Activated CD4-positive, alpha-beta T cell treated with anti-CD3 and anti-CD28 coated beads, Interleukin-2, Interleukin-4, amounts not matched to agents 100 ng/mL and 50 ng/mL, durations not matched to agents 16 hours and 8 hours (primary cell): ENCODE measurements at places on chromosomes 12 and 14.

GRCh38 chr12:49086116-49086515 is 8.5 kb downstream of the DHH start:
- no peak for DNase-seq

DNA sequence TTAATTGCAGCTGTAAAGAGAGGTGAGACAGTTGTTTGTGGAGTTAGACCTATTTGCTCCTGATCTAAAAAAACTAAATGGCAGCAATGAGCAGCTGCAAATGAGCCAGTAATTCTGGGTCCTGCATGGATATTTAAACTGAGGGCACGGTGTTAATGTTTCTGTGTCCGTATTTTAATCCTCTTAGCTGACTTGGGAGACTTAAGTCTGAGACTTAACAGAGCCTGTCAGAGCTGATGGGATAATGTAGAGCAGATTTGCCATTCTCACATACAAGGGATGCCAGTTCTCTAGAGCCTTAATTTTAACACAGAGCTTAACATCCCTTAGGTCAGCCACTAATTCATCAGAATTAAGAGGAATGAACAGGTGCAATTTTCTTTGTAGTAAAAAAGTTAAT is 178.6 kb upstream of the PDE3A start:
- DNase-seq: no peak

DNA sequence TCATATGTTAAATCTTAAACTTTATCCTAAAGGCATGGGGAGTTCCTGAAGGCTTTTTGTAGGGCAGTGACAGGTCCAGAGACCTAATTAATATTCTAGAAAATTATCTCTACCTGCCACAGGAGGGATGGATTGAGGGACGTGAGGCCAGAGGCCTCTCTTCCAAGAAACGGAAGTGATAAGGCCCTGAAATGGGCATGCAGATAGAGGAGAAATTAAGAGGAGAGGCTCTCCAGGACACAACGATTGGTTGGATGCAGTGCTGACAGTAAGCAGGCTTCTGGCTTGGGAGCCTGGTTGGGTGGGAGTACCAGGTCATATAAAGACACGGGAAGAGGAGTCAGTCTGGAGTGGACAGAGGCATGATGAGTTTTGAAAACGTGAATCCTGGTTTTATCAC is 3.1 kb upstream of the BORCS5 start:
- no peak for DNase-seq

- DNase-seq: no peak
Observed at GRCh38 chr12:33245434-33245833, 194.2 kb downstream of the SYT10 start.

DNA sequence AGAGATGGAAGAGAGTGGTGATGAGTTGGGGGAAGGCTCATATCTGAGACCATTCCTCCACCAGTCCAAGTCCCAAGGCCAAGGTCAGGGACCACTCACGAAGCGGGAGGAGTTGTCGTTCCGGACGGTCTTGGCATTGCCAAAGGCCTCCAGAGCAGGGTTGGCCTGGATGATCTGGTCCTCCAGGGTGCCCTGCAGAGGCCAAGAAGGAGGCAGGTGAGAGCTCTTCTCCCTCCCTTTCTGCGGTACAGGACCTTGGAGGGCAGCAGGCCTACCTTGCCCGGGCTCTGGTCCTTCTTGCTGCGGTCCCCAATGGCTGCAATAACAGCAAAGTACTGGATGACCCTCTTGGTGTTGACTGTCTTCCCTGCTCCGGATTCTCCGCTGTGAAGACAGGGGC is 4.0 kb downstream of the MYH7 start:
- no peak for DNase-seq

DNA sequence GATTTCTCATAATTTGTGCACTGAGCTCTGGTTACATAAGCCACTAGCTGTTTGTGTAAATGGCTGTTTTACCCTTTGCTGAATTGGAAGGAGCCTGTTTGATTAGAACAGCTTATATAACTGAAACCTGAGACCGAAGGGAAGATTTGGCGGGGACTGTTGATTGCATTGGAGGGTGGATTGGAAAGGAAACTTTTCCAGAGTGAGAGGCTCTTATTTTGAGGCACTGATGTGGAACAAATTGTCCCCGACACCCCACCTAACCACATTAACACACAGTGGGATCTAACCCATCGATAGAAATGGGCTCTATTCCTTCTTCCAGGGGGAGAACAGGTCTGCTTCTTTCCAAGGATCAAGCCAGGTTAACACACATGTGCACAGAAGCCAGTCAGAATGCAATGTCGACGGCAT is 51.7 kb downstream of the TMEM30B start:
- DNase-seq: no peak

- DNase-seq: no peak
Observed at GRCh38 chr12:91620992-91621391, 438.4 kb upstream of the DCN start.

GRCh38 chr12:38745601-38746000 is 159.8 kb downstream of the CPNE8 start:
- DNase-seq: no peak

DNA sequence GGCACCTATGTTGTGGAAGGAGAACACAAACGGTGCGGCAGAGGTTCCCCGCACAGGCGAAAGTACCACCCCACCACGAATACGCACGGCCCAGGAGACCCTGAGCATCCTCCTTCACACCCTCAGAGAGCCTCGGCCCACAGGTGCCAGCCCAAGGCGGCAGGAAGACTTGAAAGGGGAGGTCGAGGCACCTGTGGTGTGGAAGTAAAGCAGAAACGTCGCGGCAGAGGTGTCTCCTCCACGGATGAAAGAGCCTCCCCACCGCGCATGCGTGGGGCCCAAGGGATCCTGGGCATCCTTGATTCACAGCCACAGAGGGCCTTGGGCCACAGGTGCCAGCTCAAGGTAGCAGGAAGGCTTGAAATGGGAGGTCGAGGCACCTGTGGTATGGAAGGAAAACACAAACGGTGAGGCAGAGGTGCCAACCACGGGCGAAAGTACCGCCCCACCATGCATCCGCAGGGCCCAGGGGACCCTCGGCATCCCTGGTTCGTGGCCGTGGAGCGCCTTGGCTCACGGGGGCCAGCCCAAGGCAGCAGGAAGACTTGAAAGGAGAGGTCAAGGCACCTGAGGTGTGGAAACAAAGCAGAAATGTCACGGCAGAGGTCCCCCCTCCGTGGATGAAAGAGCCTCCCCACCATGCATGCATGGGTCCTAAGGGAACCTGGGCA is 380.1 kb downstream of the ALG10 start:
- DNase-seq: no peak

DNA sequence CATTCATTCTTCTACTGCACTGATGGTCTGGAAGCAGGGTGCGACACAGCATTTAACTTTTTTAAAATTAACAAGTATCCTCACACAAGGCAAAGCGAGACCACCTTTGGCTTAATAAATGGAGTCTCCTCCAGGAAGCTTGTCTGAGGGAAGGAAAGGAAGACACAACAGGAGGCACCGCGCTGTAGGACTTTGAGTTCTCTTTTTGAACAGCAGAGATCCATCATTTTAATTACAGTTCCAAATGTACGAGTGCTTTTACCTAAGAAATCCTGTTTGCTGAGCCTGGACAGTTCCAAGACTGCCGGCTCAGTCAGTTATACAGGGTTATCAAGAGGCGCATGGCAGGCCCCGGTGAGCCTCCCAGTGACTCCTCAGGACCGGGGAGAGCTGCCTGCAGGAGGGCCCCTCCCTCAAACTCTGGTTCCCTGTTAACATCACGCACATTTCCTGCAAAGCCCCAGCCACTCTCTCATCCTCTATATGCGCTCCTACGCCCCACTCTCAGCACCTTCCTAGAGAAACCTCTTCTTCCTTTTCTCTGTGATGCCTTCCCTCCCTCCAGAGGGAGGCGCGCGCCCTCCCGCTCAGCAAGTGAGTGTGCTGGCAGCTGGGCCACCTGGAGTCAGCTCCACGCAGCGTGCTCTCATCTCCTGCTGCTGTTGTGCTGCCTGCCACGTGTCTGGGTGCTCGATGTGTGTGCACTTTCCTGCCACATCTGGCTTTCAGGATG is 46.1 kb downstream of the STX2 start:
- peak; percentile 19 for DNase-seq

DNA sequence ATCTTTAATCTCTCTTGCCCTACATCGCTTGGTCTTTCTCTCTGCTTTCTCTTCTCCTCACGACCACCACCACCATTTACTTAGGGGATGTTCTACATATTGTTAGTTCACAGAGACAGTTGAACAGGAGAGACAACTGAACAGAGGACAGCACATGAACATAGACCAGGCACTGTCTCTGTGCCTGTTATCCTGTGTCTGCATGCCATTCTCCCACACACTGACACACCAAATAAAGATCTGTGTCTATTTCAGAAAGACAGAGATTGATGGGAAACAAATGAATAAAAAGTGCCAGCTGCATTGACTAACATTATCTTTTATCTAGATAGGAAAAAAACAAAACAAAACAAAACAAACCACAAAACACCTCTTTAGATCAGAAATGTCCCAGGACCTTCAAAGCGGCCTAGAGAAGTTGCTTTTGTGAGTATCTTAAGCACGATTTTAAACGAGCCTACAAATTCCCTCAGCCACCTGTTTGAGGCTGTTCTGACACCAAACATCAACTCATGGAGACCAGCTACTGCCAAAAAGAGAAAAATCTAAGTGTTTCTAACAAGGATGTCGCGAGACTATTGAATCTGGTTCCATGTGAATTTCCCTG is 77.6 kb upstream of the PARP11 start:
- DNase-seq: no peak

DNA sequence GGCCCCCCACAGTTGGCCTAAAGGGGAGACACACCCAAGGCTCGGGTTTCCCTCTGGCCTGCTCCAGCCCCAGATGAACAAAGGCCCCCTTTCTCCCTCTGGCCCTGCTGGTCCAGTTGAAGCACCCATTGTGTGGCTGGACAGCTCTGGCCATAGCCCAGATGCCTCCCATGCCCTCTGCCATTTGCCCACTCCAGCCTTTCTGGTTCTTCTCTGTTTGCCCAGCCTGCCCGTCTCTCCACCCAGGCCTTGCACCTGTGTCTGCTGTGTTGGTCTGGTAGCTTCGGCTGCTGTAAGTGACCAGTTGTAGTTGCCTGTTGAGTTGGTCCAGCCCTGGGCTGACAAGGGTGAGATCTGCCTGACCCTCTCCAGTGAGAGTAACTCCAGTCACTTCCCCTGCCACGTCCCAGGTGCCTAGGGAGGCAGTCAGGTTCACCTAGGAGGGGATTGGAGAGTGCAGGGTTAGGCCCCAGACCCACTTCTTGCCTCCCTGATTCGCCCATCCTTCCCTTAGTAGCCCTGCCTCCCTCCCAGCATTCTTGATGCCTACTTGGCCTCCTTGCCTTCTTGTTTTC is 3.0 kb downstream of the B4GALNT1 start:
- DNase-seq: no peak

- peak; percentile 52 for DNase-seq
Observed at GRCh38 chr12:53427905-53428594, 4.4 kb downstream of the AMHR2 start.

- DNase-seq: no peak
Observed at GRCh38 chr12:105329926-105330282, 587 bp upstream of the C12orf75 start.

DNA sequence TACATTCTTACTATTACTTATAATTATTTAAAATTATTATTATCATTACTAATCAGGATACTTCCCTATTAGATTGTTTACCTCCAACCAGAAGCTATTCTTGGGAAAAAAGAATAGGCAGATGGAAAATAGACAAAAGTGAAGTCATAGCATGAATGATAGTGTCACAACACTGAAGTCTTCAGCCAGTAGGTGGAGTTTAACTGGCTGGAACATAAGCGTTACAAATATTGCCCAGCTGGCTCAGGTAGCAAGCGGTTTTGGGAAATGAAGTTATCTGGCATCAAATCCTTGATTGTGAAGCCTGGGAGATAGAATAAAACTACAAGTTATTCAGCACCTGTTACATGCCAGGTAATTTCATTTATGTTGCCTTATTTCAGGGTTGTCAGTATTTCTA is 762.9 kb downstream of the C12orf50 start:
- DNase-seq: no peak

DNA sequence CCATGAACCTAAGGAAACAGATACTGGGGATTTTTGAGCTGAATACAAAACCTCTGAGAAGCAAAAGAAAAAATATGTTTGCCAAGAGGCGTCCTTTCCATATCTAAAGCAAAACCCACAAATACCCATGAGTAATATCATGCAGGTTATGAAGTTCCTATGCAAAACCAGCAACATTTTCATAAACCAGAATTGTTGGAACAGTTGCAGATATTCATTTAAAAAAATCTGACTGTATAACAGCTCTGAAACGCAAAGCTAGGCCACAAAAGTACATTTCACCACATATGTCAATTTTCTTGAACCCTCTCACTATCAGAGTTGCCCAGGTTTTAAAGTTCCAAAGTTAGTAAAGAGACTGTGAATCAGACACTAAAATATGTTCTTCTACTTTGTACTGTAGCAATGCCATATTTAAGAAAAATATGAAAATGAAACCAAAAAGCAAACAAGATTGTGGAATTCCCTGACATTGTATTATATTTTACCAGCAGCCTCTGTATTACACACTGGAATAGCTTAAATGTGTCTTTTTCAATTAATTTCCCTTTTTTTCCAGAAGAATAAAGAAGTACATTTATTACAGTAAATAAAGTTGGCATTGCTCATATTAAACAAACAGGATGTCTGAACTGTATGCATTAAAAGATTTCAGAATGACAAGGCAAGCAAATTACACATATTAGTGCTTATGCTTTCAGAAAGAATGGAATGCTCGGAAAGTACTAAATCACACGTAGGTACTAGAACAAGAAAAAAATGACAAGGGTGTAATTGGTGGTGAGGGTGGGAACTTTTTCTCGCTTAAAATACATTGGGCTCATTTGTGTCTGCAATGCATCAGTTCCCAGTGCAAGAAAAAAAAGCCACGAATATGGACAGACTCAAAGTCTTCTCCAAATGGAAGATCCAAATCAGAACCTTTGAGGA is 33.6 kb upstream of the HIF1A start:
- peak; percentile 79 for DNase-seq

DNA sequence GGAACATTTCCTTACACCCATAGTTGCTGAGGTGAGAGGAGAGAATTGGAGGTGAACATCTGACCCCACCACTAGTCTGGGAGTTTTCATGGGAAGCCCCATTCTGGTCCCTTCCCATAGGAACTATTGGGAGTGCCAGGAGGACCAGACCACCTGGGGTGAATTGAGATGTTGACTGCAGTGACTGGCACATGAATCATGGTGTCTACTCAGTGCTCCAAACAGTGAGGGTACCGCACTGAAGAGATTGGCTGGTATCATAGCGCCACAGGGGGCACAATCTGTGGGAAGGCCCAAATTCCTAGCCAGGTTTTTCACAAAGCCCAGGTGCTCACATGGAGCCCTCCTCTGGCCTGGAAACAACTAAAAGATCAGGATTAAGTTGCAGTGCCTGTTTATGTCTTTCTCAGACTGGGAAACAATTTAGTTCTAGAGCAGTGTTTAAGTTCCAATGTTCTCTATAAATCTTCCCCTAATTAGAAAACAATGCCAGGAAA is 3.7 kb upstream of the RNASE9 start:
- DNase-seq: no peak

GRCh38 chr14:34241185-34241711 is 220.8 kb downstream of the SPTSSA start:
- no peak for DNase-seq
